Fibroblast of skin of abdomen (primary cell): ENCODE measurements at places on chromosomes 2 and 18.
A peak's percentile ranks its signal among the peaks of the same experiment; 100 is the strongest.

GRCh38 chr2:18426174-18426573 is 134.3 kb downstream of the RDH14 start:
- no peak for DNase-seq

- peak; percentile 77 for DNase-seq
These were observed 22.3 kb upstream of the ERICH2 start for GRCh38 chr2:170747921-170748320.

DNA sequence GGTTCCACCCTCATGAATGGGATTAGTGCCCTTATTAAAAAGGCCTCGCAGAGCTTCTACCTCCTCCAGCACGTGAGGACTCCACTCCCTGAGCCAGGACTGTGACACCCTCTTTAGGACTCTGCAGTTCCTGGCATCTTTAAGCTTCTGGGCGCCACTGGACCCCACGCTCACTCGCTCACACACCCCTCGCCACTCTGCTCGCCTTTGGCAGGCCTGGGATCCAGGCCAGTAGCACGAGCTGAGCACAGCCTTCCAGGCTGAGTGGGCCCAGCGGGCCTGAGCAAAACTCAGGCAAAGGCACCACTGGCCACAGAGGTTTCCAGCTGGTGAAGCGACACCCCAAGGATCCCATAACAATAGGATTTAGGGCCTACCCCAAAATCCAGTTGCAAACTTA is 107.9 kb upstream of the GPC1 start:
- no peak for DNase-seq

- DNase-seq: no peak
These were observed 13.2 kb downstream of the FN1 start for GRCh38 chr2:215422676-215423075.

GRCh38 chr18:44988821-44989587 is 308.3 kb downstream of the SETBP1 start:
- DNase-seq: no peak

- no peak for DNase-seq
These were observed 215.8 kb upstream of the DTNA start for GRCh38 chr18:34494359-34494696.

DNA sequence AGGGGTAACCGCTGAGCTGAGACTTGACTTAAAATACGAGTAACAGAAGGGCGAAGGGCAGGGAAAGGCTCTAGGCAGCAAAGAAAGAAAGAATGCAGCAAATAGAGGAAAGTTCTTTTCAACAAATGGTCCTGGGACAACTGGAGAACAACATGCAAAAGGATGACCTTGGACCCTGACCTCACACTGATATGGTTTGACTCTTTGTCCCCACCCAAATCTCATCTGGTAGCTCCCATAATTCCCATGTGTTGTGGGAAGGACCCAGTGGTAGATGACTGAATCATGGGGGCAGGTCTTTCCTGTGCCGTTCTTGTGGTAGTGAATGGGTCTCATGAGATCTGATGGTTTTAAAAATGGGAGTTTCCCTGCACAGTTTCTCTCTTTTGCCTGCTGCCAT is 33.9 kb downstream of the ST3GAL5 start:
- no peak for DNase-seq

DNA sequence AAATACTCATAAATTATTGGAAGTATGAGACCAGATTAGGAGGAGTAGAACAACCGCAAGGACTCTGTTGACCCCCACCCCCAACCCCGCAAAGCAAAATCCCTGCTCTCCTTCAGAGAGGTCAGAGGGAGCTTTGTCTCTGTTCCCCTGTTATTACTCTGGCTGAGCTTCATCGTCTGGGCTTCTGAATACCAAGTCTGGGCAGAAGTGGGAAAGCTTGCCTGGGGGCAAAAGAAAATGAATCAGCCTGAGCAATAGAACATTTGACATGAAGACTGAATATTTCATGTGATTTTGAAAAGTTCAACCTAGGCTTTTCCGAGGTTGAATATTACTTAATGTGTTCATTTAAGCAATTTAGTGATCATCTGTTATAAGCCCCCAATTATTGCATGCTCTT is 114.6 kb upstream of the ARHGAP28 start:
- no peak for DNase-seq

- no peak for DNase-seq
These were observed 7.3 kb upstream of the SETBP1 start for GRCh38 chr18:44673256-44673880.

GRCh38 chr2:96806468-96807126 is 9.5 kb upstream of the CNNM3 start:
- DNase-seq: no peak

GRCh38 chr2:133833746-133834145 is 265.5 kb upstream of the NCKAP5 start:
- no peak for DNase-seq

GRCh38 chr2:241314226-241315092 is 1.0 kb downstream of the HDLBP start:
- peak; percentile 51 for DNase-seq

GRCh38 chr2:237563816-237564215 is 2.6 kb upstream of the PRLH start:
- peak; percentile 23 for DNase-seq

- DNase-seq: no peak
These were observed 558 bp downstream of the MRPS5 start for GRCh38 chr2:95121093-95121406.

GRCh38 chr2:152626911-152627339 is 90.3 kb downstream of the PRPF40A start:
- peak; percentile 48 for DNase-seq

DNA sequence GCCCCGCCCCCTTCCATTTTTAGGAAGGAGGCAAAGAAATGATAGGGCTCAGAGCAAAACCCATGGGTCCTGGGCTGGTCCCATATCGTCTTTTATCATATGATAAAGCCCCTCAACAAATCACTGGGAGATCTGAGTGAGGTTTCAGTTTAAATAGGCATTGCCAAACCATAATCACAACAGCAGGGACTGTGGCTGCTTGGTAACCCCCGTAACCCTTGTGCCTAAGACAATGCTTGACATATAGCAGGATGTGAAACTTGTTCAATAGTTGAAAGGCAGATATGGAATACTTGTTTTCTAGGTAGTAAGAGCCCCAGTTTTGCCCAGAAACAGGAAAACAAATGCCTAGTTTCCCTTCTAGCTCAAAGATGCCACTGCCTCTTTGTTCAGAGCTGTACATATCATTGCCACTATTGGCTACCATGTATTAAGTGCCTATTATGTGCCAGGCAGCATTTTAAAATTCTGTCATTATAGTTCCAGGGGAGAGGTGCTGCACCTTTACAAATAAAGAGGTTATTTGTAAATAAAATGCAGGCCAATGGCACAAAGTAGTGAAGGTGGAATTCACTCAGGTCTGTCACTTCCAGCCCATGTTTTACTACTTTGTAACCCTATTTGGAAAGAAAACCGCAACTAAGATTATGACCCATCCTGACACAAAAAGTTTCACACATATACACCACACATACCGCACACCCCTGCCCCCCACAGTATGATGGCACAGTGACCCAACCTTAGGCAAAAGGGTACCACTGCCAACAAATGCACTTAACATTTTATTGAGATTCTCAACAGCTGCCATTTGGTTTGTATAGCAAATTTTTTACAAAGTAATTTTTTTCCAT is 14.2 kb downstream of the NAGK start:
- no peak for DNase-seq

DNA sequence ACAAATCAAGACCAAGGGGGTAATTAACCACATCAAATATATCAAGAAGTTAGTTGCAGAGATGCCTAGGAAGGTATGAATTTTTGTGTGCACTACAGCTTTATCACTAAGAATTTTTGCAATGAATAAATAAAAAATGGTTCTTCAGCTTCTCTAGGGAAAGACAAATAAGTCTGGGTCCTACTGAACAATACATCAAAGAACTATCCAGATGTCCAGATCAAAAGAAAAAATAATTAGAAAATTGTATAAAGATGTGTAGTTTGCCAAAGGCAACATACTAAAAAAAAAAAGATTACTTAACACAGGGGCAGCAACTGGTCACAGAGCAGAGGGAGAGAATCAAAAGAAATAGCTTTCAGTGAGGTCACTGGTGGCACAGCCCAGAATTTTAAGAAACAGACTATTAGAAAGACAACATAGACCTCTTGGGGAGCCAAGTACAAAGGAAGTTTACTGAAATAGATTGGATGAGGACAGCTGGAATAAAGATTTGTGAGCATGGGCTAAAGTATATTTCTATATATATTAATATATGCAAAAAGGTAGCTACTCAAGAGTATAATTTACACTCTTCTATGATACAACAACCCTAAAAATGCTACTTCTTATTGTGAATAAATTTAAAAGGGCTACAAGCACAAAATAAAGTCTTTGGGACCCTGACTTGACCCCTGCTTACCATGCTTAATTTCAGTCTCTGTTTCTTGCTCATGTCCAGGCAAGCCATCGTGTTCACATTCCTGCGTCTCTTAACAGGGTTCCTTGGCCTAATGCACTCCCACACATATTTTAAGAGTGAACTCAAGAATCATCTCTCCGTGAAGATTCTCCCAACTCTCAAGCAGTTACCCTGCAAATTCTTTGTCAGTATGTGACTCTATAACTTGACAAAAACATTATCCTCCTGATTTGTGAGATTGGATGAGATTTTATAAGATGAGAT is 99.0 kb upstream of the GRB14 start:
- peak; percentile 44 for DNase-seq

GRCh38 chr18:42131066-42131929 is 176.3 kb downstream of the PIK3C3 start:
- no peak for DNase-seq
